Activated effector memory CD4-positive, alpha-beta T cell treated with Interleukin-2 at 50 U/mL for 16 hours (primary cell): ENCODE measurements at places on chromosomes 6 and 20.

DNA sequence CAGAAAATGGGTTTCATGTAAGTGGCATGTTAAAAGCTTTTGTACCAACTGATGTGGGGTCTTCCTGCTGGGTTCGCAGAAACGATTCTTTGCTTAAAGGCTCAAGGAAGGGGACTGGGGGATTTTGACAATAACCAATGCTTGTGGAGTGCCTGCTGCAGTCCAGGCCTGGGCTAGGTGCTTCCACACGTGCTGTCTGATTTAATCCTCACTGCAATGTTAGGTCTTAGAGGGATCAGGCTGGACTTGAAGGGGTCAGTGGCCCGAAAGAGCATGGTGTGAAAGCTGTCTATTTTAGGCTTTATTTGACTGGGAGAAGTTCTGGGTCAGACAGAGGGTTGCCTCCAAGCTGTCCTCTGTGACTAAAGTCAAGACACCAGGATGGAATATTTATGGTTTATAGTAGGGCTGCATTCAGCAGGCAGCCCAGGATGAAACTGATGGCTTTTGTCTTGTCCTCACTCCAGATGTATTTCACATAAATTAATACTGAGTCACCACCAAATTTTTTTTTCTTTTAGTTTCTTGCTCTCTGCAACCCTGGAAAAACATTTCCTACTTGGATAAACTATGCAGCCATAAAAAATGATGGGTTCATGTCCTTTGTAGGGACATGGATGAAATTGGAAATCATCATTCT, 219.1 kb downstream of the ZMYND8 start:
- DNase-seq = no peak

DNA sequence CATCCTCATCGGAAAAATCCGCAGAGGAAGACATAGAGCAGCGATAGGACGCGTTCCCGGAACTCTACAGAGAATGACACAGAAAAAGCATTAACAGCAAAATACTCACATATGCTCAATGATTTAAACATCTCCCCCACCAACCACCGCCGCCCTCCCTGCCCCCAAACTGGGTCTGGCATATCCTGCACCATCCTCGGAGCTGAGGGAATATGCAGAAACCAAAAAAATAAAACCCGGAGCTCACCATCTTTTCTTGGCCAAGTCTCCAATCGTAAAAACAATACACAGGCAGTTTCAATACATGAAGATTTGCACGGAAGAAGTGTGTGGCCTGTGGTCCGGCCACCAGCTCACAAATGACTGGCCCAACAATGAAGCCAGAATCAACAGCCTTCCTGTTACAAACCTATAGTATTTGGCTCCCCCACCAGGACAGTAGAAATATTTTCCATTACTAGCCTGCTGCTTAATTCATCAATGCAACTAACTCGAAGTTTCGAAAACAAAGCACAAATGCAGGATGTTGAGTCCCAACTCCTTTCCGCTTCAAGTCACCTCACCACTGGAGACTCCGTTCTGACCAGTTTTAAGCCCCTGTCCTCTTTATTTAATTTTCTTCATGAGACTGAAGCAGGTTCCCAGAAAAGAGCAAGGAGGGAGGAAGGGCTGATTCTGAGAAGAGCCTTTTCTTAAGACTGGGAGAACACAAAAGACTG, 103.2 kb upstream of the BEND6 start:
- DNase-seq = no peak

DNA sequence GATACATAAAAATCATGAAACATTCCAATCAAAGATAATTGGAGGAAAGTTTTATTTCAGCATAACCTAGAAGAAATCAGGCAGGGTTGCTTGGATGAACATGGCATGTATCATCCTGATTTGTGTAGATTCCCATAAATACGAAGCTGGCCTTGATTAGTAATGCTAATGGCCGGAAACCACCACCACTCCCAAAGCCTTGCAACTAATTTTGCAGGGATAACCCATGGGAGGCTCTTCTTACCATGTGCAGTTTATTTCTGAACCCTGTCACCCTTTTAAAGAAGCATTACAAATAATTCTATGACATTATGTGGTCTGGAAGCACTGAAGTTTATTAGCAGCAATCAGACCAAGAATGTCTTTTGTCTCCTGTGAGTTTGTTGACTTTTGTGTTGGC, 80.8 kb downstream of the AIG1 start:
- DNase-seq = no peak

GRCh38 chr6:93468291-93468690, 48.9 kb upstream of the EPHA7 start:
- no peak for DNase-seq

- DNase-seq = no peak
These were observed 258.0 kb downstream of the KHDC1L start for GRCh38 chr6:72967329-72967728.

DNA sequence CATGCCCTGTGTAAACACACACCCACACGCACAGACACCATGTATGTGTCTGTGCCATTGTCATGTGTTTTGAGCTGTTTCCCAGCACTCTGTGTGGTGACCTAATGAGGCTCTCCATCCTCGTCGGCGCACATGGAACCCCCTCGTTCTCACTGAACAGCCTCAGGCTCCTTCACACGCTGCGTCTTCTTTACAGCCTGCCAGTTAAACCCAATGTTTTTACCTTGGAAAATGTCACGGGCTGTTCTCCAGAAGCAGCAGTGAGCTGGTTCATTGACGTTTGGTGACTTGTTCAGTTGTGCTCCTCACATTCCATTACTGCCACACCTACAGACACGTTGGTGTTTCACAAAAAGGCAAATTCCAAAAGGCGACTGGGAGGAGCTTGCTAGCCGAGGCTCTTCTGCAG, 201.0 kb upstream of the FOXQ1 start:
- no peak for DNase-seq

DNA sequence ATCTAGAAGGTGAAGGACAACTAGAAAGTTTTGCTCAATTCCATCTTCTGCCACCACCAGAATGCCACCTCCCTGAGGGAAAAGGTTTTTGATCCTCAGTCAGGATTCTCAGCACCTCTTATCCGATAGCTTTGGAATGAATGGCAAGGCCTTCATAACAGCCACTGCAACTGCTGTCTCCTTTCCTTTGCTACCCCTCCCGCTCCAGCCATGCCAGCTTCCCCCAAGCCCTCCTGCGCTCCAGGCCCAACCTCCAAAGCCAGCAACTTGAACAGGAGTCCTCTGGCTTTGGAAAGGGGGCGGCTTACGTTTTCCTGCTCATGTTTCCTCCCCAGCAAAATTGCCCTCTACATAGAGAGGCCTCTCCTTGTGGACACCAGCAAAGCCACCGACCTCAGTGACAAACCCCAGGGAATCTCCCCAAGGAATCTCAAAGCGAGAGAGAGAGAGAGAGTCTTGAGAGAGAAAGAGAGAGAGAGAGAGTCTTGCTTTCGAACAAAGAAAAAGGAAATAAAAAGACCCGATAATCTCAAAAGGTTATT, 420 bp upstream of the BTN2A1 start:
- DNase-seq = no peak

DNA sequence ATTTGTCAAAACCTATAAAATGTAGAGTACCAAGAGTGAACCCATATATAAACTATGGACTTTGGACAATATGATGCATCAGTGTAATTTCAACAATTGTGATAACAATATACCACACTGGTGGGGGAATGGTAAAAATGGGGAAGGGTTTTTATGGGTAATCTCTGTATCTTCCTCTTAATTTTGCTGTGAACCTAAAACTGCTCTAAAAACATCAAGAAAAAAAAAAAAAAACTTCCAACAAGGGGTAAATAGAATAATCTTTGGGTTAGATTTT, 592.0 kb upstream of the ADGRB3 start:
- no peak for DNase-seq

DNA sequence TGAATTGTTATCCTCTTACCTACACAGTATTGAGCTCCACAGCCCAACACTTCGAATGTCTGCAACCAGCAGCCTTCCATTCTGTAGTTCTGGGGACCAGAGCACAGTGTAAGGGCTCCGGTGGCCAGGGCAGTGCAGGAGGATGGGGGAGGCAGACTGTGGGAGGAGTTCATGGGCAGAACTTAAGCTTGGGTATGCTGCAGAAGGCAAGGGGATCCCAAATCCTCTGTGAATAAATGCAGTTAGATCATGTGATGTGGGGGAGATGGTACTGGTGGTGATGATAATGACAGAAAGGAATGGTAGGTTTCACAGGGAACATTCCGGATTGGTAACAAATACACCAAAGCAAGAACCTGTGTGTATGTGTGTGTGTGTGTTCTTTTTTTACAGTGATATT, 26.5 kb upstream of the CNKSR3 start:
- no peak for DNase-seq

- no peak for DNase-seq
These were observed 59.2 kb downstream of the PTPRA start for GRCh38 chr20:2932498-2932897.

DNA sequence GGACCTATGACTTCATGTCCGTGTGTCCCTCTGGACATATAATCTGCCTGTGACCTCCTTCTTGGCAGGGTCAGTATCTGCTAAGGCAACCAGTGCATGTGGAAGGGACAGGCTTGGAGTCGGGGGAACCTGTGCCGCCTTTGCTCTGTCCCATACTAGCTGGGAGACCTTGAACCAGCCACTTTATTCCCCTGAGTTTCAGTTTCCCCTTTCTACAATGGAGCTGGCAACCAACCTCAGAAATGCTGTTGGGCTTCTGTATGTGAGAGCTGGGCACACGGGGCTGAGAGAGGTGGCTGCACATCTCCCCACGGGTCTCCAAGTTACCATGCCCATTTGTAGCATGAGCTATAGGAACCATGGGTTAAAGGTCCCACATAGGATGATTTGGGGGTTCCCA, 53.8 kb downstream of the CD40 start:
- no peak for DNase-seq

DNA sequence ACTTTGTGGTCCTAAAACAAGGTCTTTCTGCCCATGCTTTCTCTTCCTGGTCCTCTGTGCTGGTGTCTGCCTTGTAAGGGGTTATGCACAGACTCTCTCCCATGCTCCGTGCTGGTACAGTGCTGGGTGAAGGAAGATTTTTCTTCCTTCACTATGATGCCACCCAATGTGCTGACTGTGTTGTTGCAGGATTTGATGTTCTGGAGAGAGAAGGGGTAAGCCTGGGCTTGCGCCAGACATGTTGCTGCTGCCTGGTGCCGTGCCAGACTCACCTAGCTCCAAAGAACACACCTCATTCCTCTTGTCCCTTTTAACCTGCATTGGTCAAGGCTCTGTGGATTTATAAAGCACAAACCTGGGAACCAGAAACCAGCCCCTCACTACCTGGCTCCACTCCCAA, 28.4 kb upstream of the ARMH2 start:
- DNase-seq = no peak

- DNase-seq = no peak
These were observed 278 bp downstream of the UST start for GRCh38 chr6:148747145-148747470.

- no peak for DNase-seq
These were observed 595 bp upstream of the SRF start for GRCh38 chr6:43170417-43170930.

DNA sequence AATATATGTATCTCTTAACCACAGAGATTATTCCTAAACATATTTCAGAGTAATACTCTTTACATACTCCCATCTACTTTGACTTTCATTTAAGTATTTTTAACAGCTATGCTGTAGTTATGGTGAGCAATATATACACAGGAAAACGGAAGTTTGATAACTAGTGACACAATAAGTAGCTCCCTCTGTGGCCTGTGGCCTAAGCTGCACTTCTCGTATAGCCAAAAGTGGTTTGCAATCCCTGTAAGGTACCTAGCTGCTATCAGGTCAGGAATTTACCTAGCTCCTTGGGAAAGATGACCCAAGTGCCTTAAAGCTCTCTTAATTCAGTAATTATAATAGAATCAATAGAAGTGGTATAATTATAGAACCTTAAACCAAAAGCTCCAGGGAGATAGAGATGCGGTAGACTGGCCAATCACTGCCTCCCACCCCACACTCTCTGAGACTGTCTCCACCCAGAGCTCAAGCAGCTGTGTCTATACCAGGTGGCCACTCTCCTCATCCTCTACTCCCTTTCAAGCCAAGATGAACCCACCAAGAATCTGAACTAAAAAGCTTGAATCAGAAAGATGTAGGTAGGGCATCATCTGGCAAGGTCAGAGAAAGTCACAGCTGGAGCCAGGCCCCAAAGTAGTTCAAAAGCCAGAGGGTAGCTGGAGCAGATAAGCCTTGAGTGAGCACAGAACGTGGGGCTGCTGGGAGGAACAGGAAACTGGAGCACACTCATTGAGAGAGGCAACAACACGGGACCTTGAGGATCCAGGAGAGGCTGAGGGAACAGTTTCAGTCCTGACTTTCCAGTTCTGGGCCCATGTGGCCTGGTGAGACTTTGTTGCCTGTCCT, 84.9 kb upstream of the ASF1A start:
- no peak for DNase-seq

GRCh38 chr6:16809753-16810358, 48.6 kb upstream of the ATXN1 start:
- DNase-seq = no peak

DNA sequence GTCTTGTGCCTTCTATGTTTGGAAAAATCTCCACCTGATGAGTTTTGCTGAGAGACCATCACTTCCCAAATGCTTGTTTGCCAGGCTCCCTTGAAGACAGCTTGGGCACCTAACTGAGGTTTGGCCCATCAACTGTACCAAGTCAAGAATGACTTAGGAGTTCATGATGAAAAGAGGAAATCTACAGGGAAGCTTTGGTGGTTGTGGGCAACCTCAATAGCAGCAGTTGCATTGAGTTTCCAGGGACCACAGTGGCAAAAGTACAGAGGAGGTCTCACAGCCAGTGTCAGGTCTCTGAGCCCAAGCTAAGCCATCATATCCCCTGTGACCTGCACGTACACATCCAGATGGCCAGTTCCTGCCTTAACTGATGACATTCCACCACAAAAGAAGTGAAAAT, 49.7 kb upstream of the PHACTR1 start:
- DNase-seq = no peak

- DNase-seq = no peak
These were observed 31.9 kb downstream of the HUS1B start for GRCh38 chr6:624979-625378.

DNA sequence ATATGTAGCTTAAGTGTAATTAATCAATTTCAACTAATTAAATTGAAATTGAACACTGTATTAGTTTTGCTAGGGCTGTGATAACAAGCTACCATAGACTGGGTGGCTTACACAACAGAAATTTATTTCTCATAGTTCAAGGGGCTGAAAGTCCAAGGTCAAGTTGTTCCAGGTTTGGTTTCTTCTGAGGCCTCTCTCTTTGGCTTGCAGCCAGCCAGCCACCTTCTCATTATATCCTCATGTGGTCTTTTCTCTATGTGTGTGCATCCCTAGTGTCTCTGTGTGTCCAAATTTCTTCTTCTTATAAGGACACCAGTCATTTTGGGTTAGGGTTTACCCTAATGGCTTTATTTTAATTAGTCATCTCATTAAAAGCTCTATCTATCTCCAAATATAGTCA, 611.7 kb downstream of the UTRN start:
- DNase-seq = no peak

- no peak for DNase-seq
These were observed 15.9 kb upstream of the LOC128125822 start for GRCh38 chr6:63556369-63556768.

- DNase-seq = no peak
These were observed 62.4 kb upstream of the RBM24 start for GRCh38 chr6:17218749-17219093.

- no peak for DNase-seq
These were observed 9.0 kb downstream of the MYLK4 start for GRCh38 chr6:2741756-2742155.
